Stimulated activated naive CD8-positive, alpha-beta T cell treated with anti-CD3 and anti-CD28 coated beads, Interleukin-15, Interleukin-2, amounts not matched to agents 100 U/mL and 50 U/mL, for 24 hours (primary cell): ENCODE measurements at places on chromosomes 13 and 19.

DNA sequence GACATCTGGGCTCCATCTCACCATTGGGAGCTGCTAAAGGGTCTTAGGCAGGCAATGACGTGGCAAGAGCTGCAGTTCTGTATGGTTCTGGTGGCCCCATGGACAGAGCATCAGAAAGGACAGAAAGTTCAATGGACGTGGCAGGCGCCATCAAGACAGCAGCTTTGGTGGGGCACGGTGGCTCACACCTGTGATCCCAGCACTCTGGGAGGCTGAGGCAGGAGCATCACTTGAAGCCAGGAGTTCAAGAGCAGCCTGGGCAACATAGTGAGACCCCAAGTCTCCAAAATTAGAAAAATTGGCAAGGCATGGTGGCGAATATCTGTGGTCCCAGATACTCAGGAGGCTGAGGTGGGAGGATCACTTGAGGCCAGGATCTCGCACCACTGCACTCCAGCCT is 9.5 kb downstream of the EVI5L start:
- DNase-seq: no peak

GRCh38 chr19:48818234-48818820 is 7.5 kb upstream of the BCAT2 start:
- no peak for DNase-seq

- DNase-seq: no peak
Measured at GRCh38 chr13:72427757-72428528, 299.5 kb downstream of the MZT1 start.

DNA sequence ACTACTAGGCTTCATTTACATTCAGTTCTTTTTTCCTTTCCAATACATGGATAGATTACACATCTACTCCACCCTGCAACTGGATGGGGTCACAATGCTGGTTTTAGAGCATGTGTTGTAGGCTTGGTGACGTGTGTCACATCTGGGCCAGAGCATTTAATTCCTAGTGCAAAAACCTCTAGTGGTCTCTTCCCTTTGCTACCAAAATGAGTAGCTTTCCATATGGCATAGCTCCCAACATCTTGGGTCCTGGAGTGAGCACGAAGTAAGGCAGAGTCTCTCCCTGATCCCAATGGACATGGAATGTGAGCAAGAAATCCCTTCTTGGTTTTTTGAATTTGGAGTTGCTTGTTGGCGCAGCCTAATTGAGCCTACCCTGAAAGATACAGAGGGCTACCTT is 51.7 kb downstream of the TNFSF11 start:
- DNase-seq: no peak

DNA sequence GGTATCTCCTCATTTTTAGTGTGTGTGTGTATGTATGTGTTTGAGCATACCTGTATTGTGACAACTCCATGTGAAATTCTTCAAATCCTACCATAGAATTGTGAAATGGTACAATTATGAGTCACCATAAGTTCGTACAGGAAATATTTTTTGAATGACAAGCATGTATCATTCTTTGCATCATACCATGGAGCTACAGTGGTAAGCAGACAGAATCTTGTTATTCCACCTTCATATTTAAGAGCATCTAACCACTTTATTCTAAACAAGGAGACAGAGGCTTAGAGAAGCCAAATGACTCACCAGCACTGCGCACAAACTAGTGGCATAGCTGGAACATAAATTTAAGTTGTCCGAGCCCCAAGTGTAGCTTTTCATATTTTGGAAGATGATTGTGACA is 4.5 kb upstream of the EPSTI1 start:
- DNase-seq: no peak

DNA sequence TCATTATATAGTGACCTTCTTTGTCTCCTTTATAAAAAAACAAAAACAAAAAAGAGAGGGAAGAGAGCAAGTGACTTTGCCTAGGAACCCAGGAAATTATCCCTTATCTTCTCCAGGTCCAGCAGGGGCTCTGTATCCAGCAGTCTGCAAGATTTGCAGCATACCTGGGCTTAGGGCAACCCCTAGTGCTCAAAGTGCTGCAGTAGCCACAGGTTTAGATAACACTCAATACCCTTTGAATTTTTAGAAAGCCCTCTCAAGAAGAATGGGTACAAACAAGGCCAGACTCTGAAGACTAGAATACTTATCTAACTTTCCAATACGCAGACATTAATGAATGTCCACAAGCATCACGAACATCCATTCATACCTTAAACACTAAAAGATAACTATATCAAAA is 43.2 kb downstream of the CCNA1 start:
- DNase-seq: no peak

DNA sequence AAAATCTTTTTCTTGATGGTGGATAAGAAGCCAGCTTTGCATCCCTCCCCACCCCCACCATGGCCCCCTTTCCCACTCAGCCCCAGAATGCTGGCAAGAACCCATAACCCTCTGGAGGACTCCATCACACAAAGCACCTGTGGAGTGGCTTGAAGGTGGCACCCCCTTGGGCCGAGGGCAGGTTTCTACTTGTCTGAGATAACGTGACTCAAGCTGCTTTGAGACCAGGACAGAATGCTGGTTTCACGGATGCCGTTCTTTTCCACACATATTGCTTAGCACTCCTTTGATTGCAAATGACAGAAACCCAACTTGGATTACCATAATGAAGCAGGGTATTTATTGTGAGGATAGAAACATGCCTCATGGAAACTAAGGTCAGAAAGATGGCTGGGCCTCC is 82.2 kb downstream of the LACC1 start:
- no peak for DNase-seq

DNA sequence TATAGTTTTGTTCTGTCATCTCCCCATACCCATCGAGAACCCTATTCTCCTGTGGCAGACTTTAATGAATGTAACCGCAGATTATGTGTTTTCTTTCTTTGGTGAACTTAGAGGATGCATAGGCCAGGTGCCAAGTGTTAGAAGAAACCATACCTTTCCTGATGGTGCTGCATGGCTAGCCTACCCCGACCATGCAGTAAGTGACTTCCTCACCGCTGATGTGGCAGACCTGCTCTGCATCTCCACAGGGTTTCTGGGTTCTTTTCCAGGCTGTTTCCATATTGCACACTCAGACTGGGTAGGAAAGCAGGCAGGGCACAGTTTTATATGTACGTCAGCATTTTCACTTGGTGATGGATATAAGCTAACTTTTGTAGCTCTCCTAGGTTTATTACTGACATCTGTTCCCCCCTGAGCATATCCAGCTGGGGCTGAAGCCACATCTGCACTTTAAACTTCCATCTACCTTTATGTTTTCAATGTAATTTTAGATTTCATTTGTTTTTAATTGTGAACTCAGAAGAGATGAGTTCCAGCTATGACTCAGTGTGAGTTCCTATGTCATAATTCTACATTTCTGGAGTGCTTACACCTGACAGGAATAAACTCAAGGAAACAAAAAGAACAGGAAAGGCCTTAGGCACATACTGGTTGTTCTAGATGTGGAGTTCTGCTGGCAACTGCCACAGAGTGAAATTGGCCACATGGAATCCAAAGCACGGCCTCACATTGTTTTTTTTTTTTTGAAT is 42.3 kb downstream of the LRCH1 start:
- DNase-seq: no peak

- no peak for DNase-seq
Measured at GRCh38 chr19:49543032-49543431, 15.2 kb downstream of the RCN3 start.

- peak; percentile 89 for DNase-seq
Measured at GRCh38 chr13:46211483-46212351, at the start of gene LRRC63. Gene LRRC63 (plus strand): TSS chr13:46211928. CDS start chr13:46213035, 1,107 bp downstream.

DNA sequence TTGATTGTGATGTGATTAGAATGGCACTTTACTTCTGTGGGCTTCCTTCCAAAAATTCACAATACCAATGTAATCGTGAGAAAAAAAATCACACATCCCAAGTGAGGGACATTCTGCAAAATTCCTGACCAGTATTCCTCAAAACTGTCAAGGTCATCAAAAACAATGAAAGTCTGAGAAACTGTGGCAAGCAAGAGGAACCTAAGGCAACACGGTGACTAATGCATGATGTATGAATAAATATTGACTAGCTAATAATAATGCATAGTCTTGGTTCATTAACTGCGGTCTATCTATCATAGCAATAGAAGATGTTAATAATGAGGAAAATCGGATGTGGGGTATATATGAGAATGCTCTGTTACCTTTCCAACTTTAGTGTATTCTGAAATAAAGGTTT is 159.0 kb downstream of the RFC3 start:
- DNase-seq: no peak

- no peak for DNase-seq
Measured at GRCh38 chr13:19681517-19681916, 48.1 kb downstream of the MPHOSPH8 start.

DNA sequence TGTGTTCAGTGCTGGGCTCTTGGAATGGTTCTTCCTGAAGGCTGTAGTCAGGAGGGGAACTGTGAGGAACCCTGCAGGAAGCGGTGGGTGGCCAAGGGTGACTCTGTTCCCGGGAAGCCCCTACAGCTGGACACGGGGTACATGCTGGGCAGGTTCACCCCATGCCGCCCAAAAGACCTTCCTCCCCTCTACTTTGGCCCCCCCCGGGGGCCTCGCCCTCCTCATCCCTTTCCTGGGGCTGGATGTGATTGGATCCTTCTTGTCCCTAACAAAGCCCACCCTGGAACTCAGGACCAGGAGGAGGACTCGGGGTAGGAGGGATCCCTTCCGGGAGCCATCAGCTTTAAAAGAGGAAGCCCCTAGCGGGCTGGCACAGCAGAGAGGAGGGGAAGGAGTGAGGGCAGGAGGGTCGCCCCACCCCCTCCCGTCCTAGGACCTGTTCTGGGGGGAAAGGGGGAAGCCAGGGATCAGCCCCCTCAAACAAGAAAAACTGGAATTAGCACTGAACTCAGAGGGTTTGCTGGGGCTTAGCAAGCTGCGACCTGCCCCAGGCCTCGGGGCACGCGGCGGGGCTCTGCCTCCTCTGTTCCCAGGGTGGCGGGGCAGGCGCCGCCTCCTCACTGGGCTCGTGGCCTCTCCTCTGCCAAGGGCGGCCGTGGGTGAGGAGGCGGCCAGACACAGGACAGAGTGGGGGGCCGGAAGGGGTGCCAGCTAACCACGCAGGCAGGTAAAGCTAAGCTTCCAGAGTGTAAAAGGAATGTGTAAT is 4.0 kb downstream of the CEBPA start:
- no peak for DNase-seq

DNA sequence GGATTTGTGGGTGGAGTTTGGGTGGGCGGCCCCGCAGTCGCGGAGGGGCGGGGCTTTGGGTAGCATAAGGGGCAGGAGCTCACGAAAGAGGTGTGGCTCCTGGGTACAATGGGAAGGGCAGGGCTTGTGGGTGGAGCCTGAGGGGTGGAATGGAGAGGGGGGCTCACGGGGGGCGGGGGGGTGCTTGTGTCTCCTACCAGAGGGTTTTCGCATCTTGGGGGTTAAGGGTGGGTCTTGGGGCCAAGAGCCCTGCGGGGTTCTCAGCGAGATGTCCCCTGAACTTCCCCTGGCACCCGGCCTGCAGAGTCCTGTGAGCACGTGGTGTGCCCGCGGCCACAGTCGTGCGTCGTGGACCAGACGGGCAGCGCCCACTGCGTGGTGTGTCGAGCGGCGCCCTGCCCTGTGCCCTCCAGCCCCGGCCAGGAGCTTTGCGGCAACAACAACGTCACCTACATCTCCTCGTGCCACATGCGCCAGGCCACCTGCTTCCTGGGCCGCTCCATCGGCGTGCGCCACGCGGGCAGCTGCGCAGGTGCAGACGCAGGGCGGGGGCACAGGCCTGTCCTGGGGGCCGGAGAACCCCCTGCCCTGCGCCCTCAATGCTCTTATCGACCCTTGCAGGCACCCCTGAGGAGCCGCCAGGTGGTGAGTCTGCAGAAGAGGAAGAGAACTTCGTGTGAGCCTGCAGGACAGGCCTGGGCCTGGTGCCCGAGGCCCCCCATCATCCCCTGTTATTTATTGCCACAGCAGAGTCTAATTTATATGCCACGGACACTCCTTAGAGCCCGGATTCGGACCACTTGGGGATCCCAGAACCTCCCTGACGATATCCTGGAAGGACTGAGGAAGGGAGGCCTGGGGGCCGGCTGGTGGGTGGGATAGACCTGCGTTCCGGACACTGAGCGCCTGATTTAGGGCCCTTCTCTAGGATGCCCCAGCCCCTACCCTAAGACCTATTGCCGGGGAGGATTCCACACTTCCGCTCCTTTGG is 5.1 kb downstream of the FSTL3 start:
- DNase-seq: peak; percentile 96

GRCh38 chr13:113897161-113897560 is 33.3 kb upstream of the GAS6 start:
- no peak for DNase-seq

DNA sequence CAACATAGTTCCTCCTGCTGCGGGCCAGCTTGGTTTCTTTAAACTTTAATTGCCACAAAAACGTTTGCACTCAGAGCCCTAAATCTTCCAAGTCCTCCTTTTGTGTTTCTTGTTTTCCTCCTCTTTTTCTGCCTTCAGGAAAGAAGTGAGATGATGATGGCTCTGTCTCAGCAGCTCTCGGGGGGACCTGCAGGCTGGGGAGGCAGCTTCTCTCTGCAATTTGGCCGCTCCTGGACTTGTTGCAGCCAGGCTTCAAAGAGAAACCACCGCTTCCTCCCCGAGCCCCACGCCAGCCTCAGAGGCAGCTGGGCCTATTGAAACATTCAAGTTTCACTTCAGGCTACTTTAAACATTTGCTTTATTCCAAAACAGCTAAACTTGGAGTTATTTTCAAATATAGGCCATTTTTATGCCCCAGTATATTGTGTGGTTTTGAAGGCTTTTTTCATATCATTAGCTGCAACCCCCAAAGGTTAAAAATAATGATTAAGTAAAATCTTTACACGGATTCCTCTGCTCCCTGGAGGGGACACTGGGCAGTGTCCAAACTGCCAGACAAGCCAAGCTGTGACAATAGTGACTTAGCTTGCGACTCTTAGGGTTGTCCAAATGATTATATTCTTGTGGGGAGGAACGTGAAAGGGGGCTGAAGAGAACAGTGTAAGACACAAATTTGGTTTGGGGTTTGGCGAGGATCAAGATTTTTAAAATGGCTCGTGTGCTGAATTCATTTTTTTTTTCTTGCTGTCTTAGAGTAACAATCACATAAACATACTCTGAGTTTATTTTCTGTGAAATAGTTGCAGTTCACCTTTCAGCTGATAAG is 330.8 kb downstream of the DLEU7 start:
- DNase-seq: peak; percentile 56

GRCh38 chr13:54449922-54450321 is 1421.3 kb downstream of the OLFM4 start:
- DNase-seq: no peak
